ENCODE measurements at places on chromosomes 5 and 9. TPM values are rescaled to one million over a fixed set of nuclear protein-coding genes. Genes with fewer than 3 reads are reported as not detected.

Gene ARHGEF37
- total RNA-seq, result 0.26 TPM

Gene TEX48
- not detected for total RNA-seq

Gene ISL1
- 0.10 TPM for total RNA-seq

Gene MLANA
- total RNA-seq, result not detected

Gene TIGD6
- total RNA-seq, result 3.9 TPM

Gene SHOC1
- not detected for total RNA-seq

Gene PCDHA13
- total RNA-seq, result 2.5 TPM

Gene PRSS3
- not detected for total RNA-seq

Gene FCN2
- not detected for total RNA-seq

Gene TGFBI
- total RNA-seq, result 3.2 TPM

Gene C9
- total RNA-seq, result not detected

Gene SIT1
- 0.69 TPM for total RNA-seq

Gene PPP3R2
- total RNA-seq, result not detected

Gene TXNDC8
- not detected for total RNA-seq

Gene CSF1R
- total RNA-seq, result not detected

Gene OTULINL
- total RNA-seq, result 3.3 TPM

Gene SLC45A2
- total RNA-seq, result not detected

Gene GABRB2
- 4.7 TPM for total RNA-seq

Gene SCGB3A2
- total RNA-seq, result 51.2 TPM

Gene ARL10
- 3.3 TPM for total RNA-seq

Gene SLC6A18
- not detected for total RNA-seq

Gene BTNL9
- total RNA-seq, result 0.31 TPM

Gene CARTPT
- total RNA-seq, result not detected

Gene NPR2
- total RNA-seq, result 7.5 TPM

Gene ANKRD31
- total RNA-seq, result not detected

Gene PCDHGA10
- 0.35 TPM for total RNA-seq

Gene SEMA6A
- total RNA-seq, result 207 TPM

Gene CD72
- total RNA-seq, result 1.9 TPM

Gene PCBD2
- 8.5 TPM for total RNA-seq

Gene ENTREP1
- 7.5 TPM for total RNA-seq

Gene PHF19
- total RNA-seq, result 35.5 TPM

Gene HACD4
- 0.42 TPM for total RNA-seq

Gene MAMDC2
- 5.4 TPM for total RNA-seq

Gene IL5
- not detected for total RNA-seq

Gene GPR150
- total RNA-seq, result not detected

Gene UCK1
- total RNA-seq, result 31.2 TPM

Gene KCNV2
- total RNA-seq, result 1.4 TPM

Gene SLC34A1
- not detected for total RNA-seq

Gene PAPPA
- total RNA-seq, result 0.41 TPM

Gene RAPGEF6
- 6.1 TPM for total RNA-seq

Gene CYLC2
- total RNA-seq, result not detected

Gene BTNL8
- total RNA-seq, result 0.21 TPM

Gene UAP1L1
- total RNA-seq, result 9.0 TPM

Gene PLPPR1
- 2.8 TPM for total RNA-seq

Gene CAMK2A
- total RNA-seq, result not detected

Gene TPPP
- total RNA-seq, result 0.92 TPM

Gene KCNN2
- 8.2 TPM for total RNA-seq

Data from H7 (cell line).